Hepatic stellate cell (primary cell): ENCODE measurements at places on chromosomes 4 and X.

DNA sequence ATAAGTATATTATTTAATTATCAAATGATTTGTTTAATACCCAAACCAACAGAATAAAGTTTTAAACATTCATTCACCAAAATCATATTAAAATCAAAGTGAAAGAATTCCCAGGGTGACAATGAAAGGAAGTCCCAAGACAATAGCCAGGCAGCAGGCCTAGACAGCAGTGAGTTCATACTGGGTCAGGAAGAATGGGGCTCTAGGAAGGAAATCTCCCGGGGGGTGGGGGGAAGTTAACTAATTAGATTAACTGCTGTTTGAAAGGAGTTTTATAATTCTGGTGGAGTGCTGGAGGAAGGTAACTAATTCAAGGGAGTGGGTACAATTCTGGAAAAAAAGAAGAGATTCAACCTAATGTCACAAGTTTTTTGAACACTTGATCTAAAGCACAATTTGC lies 104.1 kb downstream of the ZAR1 start:
- DNase-seq: no peak

- DNase-seq: no peak
Measured at GRCh38 chrX:20215565-20215964, 51.1 kb downstream of the RPS6KA3 start.

- no peak for DNase-seq
Measured at GRCh38 chr4:84994280-84994679, 27.8 kb upstream of the WDFY3 start.

GRCh38 chrX:39613997-39614679 lies 483.6 kb downstream of the BCOR start:
- DNase-seq: no peak

- peak; percentile 2 for DNase-seq
Measured at GRCh38 chr4:176584031-176584606, 208.6 kb downstream of the VEGFC start.

DNA sequence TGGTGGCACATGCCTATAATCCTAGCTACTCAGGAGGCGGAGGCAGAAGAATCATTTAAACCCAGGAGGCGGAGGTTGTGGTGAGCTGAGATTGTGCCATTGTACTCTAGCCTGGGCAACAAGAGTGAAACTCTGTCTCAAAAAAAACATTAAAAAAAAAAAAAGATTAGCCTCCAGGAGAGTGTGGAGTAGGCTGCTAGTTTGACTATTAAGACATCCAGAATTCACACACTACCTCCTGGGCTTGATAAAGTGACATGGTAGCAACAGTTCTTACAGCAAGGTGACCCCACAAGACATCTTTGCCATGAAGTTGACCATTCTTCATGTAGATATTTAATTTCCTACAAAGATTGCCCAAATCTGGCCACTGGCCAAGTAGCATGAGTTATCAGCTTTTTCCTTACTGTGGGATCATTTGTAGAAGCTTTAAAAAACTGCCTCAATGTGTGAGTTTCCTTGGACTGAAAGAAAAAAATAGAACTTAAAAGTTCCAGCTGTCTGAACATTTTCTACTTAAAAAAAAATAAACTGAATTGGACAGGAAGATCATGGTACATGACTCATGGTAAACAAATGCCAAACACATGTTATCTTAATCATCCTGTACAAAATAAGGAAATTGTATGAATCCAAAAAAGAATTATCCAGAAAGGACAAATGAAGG lies 35.3 kb upstream of the SPRY1 start:
- peak; percentile 52 for DNase-seq

- DNase-seq: no peak
Measured at GRCh38 chrX:46628460-46629371, 55.2 kb downstream of the CHST7 start.

- DNase-seq: no peak
Measured at GRCh38 chrX:104697294-104697693, 131.3 kb downstream of the IL1RAPL2 start.

DNA sequence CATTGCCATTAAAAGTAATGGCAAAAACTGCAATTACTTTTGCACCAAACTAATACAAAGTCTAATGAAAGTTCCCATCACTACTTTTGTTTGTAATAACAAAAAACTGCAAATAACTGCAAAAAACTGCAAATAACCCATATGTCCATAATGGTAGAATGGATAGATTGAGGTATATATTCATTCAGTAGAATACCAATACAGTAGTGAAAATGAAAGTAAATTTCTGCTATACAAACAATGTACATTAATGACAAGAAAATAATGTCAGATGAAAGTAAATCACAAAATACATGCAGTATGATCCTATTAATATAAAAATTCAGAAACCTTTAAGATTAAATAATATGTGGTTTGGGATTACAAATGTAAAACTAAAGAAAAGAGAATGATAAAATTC lies 41.3 kb upstream of the CEP135 start:
- no peak for DNase-seq

GRCh38 chr4:123876143-123876542 lies 479.5 kb downstream of the SPRY1 start:
- no peak for DNase-seq
